Spinal cord (tissue), 10 donors: ENCODE measurements at places on chromosomes 6 and 20.

DNA sequence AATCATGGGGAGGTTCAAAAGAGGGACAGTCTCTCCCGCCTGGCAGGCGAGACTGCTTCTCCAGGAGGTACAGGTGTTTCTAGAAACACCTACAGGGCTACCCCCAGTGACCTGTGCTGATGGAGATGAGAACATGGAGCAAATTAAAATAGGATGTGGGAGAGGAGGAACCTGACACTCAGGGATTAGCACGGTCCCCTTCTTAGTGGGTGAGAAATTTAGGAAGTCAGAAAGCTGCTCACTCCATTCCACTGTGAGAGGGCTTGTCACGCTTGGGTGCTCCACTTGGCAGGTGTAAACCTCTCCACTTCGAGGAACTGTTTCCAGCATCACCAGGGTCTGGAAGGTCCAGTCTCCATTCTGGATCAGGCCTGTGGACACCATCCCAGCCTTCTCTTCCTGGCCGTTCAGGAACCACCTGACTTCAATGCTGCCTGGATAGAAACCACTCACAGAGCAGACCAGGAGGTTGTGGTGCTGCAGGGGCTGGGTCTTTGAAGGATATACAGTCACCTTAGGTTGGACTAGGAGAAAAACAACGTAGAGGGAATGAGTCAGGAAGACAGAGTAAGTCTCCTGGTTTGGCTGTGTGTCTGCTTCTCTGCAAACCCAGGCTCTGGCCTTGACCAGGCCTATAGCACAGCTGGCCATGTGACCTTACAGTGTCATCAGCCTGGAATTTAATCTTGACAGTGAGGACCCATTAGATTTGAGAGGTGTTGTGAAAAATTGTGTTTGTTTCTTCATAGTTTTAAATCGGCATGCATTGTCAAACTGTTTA is 8.1 kb downstream of the HLA-DRB1 start:
- no peak for DNase-seq

GRCh38 chr20:46631874-46632446 is 19.3 kb downstream of the SLC13A3 start:
- DNase-seq: no peak

- no peak for DNase-seq
Measured at GRCh38 chr6:46628976-46629375, 23.6 kb downstream of the CYP39A1 start.

GRCh38 chr6:162708971-162709370 is 18.6 kb downstream of the PRKN start:
- DNase-seq: no peak

GRCh38 chr6:45454008-45454911 is 76.5 kb upstream of the SUPT3H start:
- no peak for DNase-seq

DNA sequence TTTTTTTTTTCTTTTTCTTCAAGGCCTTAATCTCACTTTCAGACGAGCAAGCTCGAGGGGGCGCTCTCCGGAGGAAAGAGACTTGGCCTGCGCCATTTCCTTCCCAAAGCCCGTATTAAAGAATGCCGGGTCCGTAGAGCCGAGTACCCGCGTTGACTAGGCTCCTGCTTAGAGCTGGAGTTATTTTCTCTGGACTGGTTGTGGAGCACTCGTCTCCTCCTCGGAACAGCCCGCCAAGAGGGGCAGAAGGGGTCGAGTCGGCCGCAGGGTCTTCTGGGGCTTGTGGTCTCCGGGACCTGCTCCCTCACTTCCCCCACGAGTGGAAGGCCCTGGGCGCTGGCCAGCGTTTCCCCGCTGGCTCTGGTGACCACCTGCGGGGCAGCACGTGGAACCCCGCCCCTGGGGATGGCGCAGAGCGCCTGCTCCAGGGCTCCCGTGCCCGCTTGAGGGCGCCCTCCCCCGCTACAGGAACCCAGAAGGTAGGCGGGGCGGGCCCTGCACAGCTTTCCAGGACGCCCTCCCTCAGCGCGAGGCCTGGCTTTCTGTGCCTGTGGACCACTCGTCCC is 2.7 kb upstream of the MEI4 start:
- peak; percentile 17 for DNase-seq

GRCh38 chr6:142784344-142784743 is 160.6 kb downstream of the HIVEP2 start:
- DNase-seq: no peak

- no peak for DNase-seq
Measured at GRCh38 chr20:15905661-15906060, 667.6 kb downstream of the KIF16B start.

GRCh38 chr6:87995461-87995860 is 52.2 kb upstream of the SPACA1 start:
- DNase-seq: no peak

DNA sequence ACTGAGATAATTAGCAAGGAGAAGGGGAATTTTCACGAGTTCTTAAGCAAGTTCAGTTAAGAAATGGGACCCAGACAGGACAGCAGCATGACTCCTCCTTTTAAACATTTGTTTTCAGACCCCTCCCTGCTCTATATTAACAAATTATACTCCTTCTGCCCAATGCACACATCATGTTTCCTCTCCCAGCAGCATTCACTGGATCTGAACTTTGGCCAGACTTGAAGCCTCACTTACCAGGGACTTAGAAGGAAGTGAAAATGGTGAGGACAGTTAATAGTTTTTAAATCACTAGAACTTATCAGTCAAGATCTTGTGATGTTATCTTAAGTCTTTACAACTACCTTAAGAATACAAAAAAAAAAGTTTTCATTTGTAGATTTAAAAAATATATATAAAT is 1174.7 kb upstream of the MAP3K7 start:
- no peak for DNase-seq

GRCh38 chr20:43583982-43584432 is 6.7 kb upstream of the IFT52 start:
- no peak for DNase-seq

GRCh38 chr6:753486-753885 is 60.5 kb upstream of the EXOC2 start:
- no peak for DNase-seq

GRCh38 chr6:112269114-112269513 is 14.7 kb upstream of the LAMA4 start:
- no peak for DNase-seq

DNA sequence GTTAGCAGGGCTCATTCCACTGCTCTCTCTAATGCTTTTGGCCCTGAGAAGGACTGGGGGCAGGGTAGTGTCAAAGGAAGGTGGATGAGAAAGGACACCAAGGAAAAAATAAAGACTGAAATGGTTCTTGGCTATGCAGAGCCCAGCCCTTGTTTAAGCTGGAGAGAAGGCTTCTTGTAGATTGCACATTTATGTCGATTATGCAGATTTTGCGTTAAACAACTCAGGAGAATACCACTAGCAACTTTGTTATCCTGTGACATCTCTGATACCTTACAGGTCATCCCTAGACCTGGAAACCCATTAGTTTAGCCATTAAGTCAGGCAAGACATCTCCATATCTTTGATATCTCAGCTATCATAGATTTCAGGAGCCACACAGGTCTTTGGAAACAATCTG is 11.1 kb upstream of the IL17F start:
- no peak for DNase-seq

GRCh38 chr6:107602321-107603005 is 112.5 kb downstream of the SOBP start:
- no peak for DNase-seq

DNA sequence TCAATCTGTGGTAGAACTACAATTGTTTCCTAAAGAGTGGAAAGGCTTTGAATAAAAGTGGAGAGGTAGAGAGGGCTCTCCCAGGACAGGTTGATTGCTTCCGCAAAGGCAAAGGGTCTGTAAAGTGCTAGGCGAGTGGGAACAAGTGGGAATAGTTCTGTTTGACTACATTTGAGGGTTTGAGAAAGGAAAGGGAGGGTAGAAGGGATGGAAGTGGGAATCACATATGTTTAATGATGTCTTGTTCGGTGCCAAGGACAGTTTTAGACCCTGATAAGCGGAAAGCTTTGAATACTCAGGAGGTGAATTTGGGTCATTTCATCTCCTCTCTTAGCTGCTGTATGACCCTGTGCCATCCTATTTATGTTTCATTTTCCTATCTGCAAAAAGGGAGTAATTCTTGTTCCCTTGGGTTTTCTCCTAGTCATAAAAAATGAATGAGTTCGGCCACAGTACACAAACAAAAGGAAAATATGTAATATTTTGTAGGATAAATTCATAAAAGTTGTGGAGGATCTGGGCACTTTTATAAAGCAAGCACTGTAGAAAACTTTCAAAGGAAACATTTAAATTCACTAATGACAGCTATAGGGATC is 1.7 kb upstream of the PIM1 start:
- no peak for DNase-seq

DNA sequence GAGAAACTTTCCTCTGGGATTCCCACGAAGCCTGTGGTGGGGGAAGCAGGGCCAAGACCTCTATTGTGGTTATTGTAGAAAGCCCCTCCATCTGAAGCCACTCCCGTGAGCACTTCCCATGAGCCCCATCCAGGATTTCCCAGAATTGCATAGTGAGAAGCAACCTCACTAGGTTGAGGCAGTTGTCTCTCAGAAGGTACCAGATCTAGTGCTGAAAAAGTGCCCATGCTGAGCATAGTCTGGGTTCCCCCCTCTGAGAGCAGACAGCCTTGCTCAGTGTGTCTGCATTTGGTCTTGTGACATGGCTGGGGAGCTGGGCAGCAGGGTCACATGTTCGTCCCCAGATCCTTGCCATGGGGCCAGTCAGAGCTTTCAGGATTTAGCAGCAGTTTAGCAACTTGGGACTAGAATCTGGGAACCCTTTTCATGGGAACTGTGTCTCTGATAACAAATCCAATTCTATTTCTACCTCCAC is 38.6 kb downstream of the SLC9A8 start:
- DNase-seq: no peak
